ENCODE measurements at places on chromosomes 1 and 21.
A peak's percentile ranks its signal among the peaks of the same experiment; 100 is the strongest.

- DNase-seq: no peak
Observed at GRCh38 chr1:236882678-236883077, 87.6 kb downstream of the MTR start.

- no peak for DNase-seq
Observed at GRCh38 chr1:6627841-6628545, 3.3 kb downstream of the THAP3 start.

- no peak for DNase-seq
Observed at GRCh38 chr1:45365051-45365450, 24.8 kb upstream of the MUTYH start.

DNA sequence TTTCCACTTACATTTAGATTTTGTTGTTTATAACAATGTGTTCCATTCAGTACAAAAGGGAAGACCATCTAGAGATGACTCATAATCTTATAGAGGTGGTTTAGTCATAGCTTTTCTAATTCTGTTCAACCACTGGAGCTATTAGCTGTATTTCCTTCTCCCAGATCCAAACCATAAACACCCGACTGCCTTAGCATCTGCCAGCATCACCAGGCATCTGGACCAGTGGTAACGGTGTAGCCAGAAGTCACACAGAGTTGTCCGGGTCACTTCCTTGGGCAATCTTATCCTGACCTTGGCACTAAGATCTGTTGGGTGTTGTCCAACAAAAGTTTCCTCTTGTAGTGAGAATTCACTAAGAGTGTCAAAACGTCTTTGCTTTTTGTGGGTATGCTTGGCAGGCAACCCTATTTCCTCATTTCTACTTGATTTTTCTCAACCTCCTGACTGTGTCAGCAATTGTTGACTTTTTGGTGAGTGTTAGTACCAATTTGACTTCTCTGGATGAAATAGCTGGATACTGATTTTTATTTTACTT lies 372.1 kb upstream of the B3GALT2 start:
- DNase-seq: peak; percentile 35

GRCh38 chr1:41868241-41868998 lies 50.3 kb downstream of the HIVEP3 start:
- no peak for DNase-seq

DNA sequence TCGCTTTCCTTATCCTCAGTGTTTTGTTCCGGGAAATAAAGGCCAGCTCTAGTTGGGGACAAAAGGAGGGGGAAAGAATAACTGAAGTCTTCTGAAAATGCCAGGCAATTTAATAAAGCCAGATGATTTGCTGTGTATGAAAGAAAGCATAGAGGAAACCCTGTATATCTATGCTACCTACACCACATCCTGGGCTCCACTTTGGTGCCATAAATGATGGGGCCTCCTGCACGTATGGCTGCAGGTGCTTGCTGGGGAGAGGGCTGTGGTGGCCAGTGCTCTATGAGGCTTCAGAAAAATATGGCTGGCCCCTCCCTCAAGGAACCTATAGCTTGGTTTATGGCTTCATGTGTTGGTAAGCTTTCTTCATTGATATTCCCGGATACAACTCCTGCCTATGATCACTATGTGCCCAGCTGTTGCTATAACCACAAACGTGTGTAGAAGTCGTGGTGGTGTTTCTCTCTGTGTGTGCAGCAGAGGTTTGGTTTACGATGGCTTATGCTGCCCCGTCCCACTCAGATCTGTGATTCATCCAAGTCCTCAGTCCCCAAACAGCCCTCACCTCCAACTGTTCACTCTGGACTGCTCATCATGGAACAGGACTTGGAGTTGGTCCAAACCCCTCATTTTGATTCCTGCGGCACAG lies 59.5 kb downstream of the BACE2 start:
- no peak for DNase-seq

- no peak for DNase-seq
Observed at GRCh38 chr1:36528361-36529349, 45.9 kb upstream of the CSF3R start.

GRCh38 chr1:99119188-99119587 lies 114.5 kb upstream of the PLPPR5 start:
- DNase-seq: no peak

GRCh38 chr1:35049116-35049515 lies 17.4 kb upstream of the ZMYM6 start:
- no peak for DNase-seq

DNA sequence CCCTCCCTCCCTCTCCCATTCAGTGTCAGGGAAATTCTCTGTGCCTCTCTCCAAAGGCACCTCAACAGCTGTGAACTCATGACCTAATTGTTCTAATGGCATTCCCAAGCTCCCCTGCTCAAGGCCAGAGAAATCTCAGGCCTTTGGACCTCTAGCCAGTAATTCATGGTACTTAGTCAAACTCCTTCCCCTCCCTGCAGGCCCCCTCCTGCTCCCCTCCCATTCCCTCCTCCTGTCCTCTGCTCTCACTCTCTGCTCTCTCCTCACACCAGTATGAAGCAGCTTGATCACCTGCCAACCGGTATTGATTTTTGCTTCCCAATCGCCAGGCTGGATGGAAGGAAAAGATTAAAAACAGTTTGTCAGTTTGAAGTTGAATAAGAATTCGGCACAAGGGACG lies 370.5 kb upstream of the PBX1 start:
- DNase-seq: peak; percentile 58

DNA sequence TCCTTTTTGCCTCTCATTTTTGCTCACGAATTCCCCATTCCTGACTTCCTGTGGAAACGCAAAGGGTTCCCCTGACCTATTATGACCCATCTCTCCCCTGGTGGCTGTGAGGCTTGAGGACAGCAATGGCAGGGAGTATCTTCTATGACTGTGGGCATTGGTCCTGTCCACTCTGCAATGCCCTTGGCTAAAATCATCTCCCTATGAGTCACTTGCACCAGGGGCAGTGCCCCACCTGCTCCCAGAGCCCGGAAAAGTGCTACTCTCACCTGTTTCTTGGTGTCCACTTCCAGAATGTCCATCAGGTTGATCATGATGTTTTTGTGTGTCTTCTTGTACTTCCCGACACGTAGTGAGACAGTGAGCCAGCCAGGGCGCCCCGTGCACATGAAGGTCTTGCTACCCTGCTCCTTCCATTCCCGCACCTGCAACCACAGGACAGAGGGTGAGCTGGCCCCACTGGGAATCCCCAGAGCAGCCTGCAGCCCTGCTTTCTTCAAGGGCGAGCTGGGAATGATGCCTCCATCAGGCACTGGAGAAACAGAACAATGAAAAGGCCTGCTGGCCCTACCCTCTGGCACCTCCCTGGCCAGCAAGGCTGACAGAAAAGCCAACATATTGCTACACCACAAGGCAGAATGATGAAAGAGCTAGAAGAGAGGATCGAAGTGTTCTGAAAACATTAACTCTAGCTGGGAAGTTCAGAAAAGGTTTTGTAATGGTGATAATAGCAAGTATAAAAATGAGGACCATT lies 3.5 kb downstream of the DHCR24 start:
- peak; percentile 47 for DNase-seq

DNA sequence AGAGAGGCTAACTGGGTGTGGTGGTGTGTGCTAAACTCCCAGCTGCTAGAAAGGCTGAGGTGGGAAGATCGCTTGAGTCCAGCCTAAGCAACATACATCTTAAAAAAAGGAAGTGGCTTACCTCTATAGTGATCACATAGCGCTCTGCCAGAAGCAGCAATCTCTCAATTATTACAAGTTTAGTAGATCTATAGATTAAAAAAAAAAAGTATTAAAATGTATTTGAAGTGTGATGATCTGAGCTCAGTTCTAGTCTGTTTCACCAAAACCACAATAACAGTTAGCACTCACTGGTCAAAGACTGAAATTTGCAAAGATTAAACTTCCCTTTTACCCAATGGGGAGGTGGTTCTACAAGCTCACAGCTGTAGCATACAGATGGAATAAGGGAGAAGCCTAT lies 76.3 kb downstream of the USP24 start:
- no peak for DNase-seq

DNA sequence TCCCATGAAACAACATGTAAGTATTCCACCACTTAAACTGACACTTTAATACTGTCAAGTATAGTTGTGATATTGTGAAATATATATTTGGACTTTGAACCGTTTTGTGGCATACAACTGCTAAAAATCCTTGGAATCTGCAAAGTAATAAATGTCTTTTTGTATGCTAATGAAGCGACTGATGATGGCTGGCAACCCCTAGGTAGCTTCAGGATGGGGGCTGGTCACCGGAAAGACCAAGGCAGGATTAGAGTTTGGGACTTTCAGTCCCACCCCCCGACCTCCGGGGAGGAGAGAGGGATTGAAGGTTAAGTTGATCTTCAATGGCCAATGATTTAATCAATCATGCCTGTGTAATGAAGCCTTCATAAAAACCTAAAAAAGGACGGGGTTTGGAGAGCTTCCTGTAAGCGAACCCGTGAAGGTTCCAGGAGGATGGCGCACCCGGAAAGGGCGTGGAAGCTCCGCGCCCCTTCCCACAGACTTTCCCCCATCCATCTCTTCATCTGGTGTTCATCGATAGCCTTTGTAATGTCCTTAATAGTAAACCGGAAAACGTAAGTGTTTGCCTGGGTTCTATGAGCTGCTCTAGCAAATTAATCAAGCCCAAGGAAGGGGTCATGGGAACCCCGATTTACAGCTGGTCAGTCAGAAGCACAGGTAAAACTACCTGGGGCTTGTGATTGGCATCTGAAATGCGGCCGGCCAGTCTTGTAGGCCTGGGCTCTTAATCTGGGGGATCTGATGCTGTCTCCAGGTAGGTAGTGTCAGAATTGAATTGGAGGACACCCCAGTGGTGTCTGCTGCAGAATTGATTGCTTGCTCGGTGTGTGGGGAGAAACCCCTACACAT lies 1.8 kb upstream of the ZNF281 start:
- DNase-seq: peak; percentile 42

GRCh38 chr1:150186789-150187559 lies 37.3 kb downstream of the PLEKHO1 start:
- DNase-seq: no peak

- no peak for DNase-seq
Observed at GRCh38 chr1:103948526-103948925, 198.8 kb downstream of the AMY1C start.

DNA sequence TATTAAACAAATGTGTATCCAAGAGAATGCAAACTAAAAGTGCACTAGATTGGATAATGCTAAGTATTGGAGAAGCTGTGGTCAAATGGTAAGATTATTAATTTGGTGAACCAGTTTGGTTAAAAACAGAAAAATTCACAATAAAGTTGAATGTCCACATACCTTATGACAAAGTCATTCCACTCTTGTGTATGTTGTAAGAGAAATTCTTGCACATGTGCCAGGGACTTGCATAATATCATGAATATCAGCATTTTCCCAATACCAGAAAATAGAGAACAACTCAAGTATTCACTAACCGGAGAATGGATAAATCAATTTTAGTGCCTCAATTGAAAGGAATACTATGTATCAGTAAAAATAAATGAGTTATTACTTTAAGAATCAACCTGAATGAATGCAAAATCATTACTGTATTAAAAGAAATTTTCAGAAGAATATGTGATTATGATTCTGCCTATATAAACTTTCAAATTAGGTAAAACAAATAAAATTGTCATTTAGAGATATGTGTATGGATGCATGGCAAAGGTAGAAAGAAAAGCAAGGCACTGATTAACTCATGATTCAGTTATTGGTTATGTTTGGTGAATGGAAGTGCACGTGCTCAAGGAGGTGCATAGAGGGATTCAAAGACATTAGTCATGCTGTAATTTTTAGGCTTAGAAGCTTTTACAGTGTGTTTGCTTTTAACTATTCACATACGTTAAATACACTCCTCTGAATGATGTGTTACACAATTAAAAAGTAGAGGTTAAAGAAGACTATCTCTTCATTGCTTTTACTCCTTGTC lies 217.4 kb upstream of the KCNK2 start:
- no peak for DNase-seq

GRCh38 chr1:172206256-172206655 lies 214.2 kb upstream of the C1orf105 start:
- DNase-seq: no peak

DNA sequence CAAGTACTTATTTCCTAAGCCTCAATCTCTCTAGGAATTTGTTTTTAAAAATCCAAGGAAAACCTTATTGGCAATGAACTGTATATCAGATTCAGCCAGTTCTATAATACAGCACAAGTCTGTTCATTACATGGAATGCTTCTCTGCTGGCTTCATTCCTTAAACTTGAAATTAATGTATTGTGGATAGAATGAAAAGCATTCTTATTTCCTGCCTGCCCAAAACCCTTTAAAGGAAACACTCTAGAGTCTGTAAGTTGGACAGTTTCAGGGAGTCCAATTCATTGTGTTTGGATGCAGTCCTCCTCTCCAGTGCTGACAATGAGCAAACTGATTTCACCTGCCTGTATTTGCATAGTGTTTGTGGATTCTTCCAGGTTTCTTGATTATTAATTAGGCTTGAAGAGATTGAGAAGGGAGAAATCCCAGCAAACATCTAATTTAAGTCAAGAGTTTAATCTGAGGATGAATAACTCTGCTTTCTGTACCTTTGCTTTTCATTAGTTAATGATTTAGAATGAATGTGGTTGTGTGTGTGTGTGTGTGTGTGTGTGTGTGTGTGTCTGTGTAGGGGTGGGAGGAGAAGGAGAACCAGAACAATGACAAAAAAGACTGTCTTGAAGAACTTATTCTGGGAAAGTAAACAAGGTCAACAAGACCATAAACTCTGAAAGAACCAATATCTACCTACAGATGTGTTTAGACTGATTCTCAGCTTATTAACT lies 61.2 kb downstream of the CACHD1 start:
- DNase-seq: no peak

DNA sequence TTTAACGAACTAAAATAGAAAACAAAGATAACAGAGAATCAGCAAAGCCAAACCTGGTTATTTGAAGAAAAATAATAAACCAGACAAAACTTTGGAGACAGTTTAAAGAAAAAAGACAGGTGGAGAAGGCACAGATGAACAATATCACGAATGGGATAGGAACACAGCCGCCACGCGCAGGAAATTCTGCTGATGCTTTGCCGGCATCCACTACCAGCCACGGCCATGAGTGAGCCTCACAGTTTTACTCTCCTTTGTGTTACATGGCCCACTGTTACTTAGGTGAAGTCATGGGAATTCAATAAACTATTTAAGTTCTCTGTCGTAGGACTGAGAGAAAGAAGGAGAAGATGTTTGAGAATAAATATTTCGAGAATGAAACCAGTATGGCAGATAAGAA lies 503.4 kb downstream of the TTLL7 start:
- no peak for DNase-seq

DNA sequence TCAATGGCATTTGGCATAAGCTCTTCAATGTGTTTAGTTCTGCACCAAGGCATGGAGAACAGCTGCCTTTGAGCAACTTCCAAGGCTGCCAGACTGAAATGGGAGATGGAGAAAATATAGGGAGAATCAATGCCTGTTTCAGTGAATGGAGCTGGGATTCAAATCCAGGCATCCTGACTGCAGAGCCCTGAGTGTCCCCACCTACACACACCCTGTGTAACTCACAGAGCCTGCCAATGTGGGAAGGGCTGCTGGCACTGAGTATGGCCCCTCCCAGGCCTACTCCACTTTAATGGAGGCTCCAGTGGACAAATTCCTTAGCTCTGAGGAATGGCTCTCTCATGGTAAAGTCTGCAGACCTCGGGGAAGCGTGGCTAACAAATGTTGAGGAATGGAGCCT lies 145.6 kb upstream of the TNR start:
- DNase-seq: no peak
